Naive thymus-derived CD8-positive, alpha-beta T cell (primary cell): ENCODE measurements at places on chromosomes 11 and 22.

- DNase-seq, result peak; percentile 44
Measured at GRCh38 chr11:122697636-122698167, 42.2 kb downstream of the UBASH3B start.

DNA sequence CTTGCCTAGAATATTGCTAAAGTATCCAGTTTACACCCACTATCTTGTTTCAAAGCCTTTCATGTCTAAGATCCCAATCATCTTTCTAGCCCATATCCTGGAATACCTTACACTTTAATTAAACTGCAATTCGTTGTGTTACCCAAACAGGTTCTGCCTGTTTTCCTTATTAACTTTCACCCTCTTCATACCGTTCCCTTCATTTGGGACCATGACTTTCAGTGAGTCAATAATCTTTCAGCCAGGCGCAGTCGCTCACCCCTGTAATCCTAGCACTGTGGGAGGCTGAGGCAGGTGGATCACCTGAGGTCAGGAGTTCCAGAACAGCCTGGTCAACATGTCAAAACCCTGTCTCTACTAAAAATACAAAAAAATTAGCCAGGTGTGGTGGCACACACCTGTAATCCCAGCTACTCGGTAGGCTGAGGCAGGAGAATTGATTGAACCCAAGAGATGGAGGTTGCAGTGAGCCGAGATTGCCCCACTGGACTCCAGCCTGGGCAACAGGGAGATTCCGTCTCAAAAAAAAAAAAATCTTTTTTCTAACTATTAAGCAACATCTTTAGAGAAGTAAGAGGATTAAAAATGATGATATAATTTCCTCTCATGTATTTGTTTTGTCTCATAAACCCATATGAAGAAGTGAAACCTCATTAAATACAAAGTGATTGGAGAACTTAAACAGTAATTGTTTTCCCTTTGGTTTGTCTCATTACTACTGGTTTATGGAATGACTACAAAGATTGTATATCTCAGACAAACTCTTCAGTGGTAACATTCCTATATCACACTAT is 20.7 kb downstream of the DMC1 start:
- no peak for DNase-seq

DNA sequence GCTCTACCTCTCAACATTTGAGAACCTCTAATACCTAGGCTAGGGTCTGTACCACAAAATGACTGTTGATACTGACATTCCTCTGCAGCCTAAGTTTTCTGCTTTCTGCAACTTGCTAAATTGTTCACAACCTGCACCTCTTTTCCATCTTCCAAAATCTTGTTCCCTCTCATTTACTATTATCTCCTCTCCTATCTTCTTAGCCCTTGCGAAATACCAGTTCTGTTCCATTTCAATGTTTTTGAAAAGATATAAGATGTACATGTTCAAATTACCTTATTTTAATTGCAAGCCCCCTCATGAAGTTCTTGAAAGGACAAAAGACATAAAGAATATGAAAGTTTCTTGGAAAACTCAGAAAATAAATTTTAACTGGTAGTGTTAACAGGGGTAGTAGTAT is 72.3 kb downstream of the FAM168A start:
- no peak for DNase-seq

GRCh38 chr11:73564903-73565302 is 33.0 kb downstream of the FAM168A start:
- DNase-seq, result no peak

GRCh38 chr11:60948250-60948649 is 3.7 kb downstream of the SLC15A3 start:
- no peak for DNase-seq

GRCh38 chr11:102111011-102111786 is 952 bp downstream of the YAP1 start:
- DNase-seq, result peak; percentile 17

GRCh38 chr11:129965248-129965647 is 37.4 kb downstream of the PRDM10 start:
- no peak for DNase-seq

GRCh38 chr22:49972163-49973017 is 11.8 kb downstream of the PIM3 start:
- no peak for DNase-seq

GRCh38 chr22:49097966-49098365 is 729.7 kb downstream of the BRD1 start:
- DNase-seq, result no peak

DNA sequence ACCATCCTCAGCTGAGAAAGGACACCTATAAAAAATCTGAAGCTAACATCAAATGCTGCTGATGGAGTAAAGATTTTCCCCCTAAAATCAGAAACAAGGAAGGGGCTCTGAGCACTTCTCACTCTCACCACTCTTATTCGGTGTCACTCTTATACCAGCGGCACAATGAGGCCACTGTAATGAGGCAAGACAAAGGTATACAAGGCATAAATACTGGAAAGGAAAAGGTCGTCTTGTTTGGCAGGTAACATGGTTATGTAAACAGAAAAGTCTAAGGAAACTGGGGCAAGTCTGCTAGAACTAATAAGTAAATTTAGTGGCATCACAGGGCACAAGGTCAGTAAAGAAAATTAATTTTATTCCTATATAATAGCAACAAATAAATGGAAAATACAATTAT is 8.1 kb upstream of the MOB2 start:
- DNase-seq, result no peak

DNA sequence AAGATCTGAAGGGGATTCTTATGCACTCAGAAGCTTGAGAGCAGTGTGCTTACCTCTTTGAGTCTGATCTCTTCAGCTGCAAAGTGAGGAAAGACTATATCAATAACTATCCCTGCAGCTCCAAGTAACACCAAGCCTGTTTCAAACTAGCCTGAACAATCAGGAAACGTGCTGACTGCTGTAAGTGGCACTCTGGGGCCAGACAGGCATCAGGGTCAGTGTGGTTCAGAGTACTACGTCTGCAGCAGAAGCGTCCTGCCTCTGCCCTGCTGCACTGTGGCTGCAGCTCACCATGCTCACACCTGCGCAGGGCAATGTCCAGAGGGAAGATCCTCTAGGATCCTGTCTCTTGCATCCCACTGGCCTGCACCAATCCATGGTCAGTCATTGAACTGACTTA is 25.5 kb upstream of the LINC01488 start:
- no peak for DNase-seq

DNA sequence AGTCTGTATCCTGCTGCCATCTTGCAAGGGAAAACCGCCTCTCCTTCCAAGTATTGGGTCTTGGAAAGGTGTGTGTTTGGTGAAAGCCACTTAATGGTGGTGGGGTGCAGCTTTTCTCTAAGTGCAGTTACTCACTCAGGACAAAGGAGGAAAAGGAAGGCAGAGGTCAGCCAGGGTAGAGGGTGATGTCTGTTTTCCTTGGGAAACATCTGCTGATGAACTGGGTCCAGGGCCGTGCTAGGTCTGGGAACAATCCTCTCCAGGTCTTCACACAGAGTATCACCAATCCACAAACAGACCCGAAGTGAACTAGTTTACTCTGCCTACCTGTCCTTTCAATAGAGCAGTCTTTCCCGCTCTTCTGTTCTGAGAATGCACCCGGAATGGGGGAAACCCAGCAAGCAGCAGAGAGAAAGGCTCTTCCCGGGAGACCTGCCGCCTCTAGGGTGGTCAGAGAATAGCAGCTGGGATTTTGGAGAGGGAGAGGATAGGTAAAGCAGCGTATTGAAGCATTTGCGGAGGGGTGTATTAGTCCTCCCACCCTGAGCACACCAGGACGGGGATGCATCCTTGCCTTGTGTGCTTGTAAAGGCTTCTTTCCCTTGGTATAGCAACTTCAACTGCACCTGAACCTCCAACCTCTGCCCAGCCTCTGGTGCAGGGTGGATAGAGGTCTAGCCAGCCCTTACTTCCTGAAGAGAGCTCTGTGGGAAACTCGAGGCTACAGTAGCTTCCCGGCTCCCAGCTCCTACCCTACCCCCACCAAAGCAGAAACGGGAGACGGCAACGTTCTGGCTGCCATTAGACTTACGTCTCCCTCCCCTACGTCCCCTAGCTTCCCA is 20.7 kb downstream of the LHFPL7 start:
- DNase-seq, result no peak

- no peak for DNase-seq
Measured at GRCh38 chr11:130728185-130729180, 187.8 kb downstream of the SNX19 start.

DNA sequence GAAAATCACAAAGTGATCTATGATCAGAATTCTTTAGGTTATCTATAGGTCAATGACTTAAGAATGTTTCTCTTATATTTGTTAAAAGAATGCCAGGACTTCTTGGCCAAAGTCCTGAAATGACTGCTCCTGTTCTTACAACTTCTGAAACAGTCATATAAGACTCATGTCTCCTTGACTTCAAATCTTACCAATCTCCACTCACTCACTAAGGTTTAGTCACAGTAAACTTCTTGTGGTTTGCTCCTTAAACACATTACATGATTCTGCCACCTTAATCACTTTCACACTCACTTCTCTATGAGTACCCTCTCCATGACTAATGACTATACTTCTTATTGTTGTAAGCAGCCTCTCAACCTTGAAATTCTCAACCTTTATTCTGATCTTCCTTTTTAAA is 648.7 kb upstream of the CCDC179 start:
- no peak for DNase-seq

DNA sequence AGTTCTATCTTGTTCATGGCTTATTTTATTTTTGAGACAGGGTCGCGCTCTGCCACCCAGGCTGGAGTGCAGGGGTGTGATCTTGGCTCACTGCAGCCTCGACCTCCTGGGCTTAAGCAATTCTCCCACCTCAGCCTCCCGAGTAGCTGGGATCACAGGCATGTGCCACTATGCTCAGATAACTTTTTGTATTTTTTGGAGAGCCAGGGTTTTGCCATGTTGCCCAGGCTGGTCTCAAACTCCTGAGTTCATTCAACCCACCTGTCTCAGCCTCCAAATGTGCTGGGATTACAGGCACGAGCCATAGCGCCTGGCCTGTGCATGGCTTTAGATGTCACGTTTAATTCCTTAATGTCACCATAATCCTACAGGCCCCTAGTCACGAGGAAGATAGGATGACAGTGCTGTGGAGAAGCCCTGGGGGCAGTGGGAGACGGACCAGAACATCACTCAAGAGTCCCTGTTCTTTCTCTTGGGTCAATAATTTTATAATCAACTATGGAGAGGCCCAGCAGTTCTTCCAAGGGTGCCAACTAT is 99.5 kb downstream of the RDX start:
- no peak for DNase-seq

DNA sequence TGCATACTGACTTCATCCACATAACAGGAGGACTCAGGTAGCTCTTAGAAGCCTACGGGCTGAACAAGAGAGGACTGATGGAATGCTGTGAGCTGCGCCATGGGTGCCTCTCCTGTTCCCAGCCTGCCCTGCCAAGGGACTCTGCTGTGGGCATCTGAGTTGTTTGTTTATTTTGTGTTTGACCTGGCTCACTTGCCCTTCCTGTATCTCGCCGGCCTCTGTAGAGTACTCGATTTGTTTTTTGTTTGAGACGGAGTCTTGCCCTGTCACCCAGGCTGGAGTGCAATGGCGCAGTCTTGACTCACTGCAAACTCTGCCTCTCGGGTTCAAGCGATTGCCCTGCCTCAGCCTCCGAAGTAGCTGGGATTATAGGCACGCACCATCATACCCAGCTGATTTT is 1.8 kb downstream of the TTC38 start:
- no peak for DNase-seq

- no peak for DNase-seq
Measured at GRCh38 chr11:9701799-9702198, 37.9 kb downstream of the SWAP70 start.

- no peak for DNase-seq
Measured at GRCh38 chr11:122523846-122524805, 131.4 kb upstream of the UBASH3B start.

GRCh38 chr11:62548545-62549335 is 2.1 kb upstream of the AHNAK start:
- no peak for DNase-seq

GRCh38 chr22:44159811-44160210 is 20.9 kb upstream of the PARVG start:
- no peak for DNase-seq

GRCh38 chr22:40510631-40511364 is 125.7 kb downstream of the MRTFA start:
- no peak for DNase-seq
